ENCODE measurements at places on chromosomes 11 and 22. TPM values are rescaled to one million over a fixed set of nuclear protein-coding genes. Genes with fewer than 3 reads are reported as not detected.

DNA sequence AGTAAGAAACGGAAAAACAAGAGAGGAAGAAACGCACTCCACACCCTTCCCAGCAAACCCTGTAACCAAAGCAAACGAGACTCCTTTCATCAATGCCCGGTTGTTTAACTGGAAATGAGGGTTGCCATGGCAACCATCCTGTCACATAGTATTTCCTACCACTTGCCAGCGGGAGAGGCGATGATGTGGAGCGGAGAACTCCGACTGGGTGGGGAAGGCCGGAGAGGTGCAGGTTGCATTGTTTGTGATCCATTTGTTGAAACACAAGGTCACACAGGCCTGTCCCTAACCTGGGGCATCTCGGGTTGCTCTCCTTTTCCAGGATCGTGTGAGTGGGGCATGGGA, 609.9 kb downstream of the BUD13 start:
- DNase-seq: no peak

GRCh38 chr11:128458321-128458720, 129.0 kb downstream of the ETS1 start:
- no peak for DNase-seq

DNA sequence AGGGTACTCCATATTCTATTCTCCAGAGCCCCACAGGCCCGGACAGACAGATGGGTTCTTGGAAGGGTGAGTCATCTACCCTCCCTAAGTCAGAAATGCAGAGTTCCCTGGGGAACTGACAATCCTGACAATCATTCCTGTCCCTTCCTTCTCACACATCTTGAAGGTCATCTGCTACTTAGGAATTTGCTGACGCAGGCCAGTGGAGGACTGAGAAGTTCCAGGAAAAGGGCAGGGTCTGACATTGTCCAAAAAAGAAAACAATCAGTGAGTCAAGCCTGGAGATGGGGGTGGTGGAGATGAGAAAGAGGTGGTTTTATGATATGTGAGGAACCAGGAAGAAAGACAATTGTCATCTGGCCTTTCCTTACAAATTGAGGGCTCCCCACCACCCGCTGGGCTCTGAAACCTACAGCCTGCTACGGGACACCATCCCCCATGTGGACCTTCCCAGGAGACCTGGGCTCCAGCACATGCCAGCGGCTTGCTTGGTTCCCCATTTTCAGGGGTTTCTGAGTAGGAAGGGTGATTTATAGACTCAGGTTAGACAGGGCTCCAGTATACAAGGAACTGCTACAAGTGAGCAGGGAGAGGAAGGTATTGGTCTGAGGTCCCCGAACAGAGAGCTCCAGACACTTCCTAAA, 12.9 kb downstream of the CD59 start:
- no peak for DNase-seq

DNA sequence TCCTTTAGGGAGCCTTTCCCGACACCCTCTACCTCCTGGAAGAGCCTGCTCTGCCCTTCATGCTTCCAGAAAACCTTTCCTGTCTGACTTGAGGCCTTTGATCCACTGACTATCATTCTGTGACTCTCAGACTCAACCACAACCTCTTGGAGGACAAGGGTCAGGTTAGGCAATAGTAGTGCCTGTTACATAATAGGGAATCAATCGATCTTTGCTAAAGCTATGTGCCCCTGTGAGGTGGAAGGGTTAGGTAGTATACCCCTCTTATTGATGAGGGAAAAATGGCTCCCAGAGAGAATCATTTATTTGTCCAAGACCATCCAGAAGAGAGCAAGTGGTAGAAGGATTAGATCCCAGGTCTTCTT, 16.2 kb downstream of the KCNC1 start:
- DNase-seq: no peak

GRCh38 chr11:78331711-78332110, 85.9 kb downstream of the GAB2 start:
- no peak for DNase-seq

DNA sequence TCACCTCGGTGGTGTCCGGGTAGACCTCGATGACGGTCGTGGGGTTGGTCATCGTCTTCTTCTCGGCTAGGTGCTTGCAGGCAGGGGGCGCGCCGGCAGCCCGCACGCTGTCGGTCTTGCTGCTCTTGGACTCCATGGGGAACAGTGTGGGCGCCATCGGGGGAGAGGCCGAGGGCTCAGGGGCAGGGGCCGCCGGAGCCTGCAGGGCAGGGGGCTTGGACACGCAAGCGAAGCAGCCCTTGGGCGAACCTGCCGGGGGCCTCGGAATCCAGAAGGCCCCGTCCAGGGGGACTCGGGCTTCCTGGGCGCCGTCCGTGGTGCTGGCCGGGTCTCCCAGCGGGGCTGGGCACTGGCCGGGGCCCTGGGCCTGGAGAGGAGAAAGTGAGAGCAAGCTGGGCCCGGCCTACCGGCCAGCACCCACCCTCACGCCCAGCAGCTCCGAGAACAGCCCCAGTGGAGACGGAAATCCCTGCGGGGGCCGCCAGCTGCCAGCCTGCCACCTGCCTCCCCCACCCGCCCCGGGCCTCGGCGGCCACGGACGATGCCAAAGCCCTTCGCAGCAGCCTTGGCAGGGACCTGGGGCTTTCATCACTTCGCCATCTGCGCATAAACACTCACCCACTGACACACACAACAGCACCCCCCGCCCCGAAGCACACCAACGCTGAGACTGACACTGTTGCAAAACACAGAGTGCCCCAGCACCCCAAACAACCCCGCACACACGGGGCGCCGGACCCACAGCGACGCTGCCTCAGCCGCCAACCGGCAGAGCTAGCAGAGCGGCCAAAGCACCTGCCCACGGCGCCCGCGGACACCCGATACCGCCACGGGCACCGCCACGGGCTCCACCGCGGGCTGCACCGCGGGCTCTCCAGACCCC, 2.4 kb downstream of the IFITM10 start:
- DNase-seq: peak; percentile 81

DNA sequence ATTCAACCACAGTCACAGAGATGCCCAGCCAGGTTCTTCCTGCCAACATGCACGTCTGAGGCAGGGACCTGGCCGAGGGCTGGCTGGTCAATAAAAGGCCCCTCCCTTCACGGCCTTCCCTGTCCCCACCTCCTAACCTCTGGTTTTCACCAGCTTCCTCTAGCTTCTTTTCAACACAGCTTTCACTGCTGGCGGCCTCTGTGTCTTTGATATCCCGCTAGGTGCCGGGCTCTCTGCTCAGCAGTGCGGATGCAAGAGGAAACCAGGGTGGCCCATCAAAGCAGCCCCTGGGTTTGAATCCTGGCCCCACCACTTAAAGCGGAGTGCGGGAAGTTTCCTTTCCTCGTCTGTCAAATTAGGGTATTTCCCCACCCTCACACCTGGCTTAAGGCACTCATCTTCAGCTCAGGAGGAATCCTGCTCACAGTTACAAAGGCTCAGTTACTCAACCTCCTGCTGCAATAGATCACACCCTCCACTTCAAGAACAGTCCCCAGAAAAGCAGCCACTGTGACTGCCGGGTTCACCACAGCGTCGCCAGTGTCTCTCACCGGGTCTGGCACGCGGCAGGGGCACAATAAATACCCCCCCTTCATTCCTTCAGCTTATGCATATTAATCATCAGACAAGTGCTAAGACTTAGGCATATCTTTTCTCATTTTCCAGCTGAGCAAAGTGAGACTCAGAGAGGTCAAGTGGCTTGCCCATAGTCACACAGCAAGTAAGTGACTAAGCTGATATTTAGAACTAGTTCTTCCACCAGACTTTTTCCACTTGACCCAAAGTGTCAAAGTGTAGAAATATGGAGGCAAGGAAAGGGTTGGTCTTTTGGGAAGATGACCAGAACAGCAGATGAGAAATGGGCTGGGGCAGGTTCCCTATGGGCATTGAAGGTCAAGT, 45.7 kb downstream of the TXN2 start:
- DNase-seq: no peak

GRCh38 chr11:61918251-61918937, 1.0 kb upstream of the RAB3IL1 start:
- DNase-seq: peak; percentile 69

DNA sequence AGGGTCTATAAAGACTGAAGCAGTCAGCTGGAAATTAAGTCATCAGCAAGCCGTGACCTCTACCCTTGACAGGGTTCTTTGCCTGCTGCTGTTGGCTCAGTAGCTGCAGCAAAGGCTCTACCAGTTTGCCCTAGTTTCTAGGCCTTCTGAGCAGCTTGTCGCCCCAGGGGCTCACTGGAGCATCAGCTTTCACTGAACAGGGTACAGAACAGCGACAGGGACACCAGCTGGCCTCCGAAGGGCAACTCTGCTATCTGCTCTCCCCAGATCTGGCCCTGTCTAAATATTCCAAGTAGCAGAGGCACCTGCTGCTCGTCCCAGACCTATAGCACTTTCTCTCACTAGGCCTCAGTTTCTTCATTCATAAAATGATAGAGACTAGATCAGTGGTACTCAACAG, 42.4 kb downstream of the SMCO4 start:
- no peak for DNase-seq

DNA sequence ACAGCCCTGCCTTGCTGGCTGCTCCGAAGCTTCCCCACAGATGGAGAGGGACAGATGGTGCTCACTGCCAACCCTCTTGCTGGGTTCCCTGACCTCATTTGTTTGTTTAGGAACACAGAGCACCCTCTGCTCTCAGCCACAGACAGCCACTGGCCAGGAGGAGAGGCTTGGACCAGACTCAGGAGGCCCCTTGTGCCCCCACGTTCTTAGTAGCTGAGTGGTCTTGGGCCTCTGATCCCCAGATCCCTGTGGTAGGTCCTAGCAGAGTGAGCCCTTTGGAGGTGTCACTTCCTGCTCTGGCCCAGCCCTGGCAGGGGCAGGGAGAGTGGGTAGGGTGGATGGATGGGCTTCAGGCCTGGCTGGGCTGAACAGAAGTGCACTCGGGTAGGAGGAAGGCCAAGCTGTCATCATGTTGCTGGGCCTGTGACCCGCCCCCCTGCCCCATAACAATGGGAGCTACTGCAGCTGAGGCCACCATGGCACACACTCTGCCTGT, 84.0 kb downstream of the DHCR7 start:
- DNase-seq: no peak

- DNase-seq: no peak
Measured at GRCh38 chr11:1757861-1758610, 5.7 kb downstream of the CTSD start.

GRCh38 chr22:46815132-46815531, 52.7 kb downstream of the TBC1D22A start:
- peak; percentile 72 for DNase-seq

- DNase-seq: peak; percentile 38
Measured at GRCh38 chr11:71563406-71563805, 2.0 kb upstream of the KRTAP5-10 start.

GRCh38 chr22:46984751-46985506, 222.5 kb downstream of the TBC1D22A start:
- peak; percentile 81 for DNase-seq

GRCh38 chr11:118635237-118635591, 27.8 kb downstream of the PHLDB1 start:
- DNase-seq: no peak

DNA sequence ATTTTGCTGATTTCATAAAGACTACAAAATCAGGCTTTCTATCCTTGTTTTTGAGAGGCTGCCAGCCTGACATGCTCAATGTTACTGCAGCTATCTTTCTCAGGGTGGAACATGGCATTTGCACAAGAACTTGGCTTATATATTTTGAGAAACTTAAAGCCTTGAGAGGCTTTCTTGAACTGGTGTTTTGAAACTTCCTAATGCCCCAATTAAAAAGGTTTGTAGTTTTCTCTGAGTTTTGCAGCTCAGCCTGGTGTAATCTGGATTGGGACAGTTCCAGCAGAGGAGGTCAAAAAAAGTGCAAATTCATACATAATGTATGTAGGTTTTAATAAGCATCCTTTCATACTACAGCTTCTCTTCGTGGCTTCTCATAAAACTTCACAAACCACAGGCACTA, 223.4 kb downstream of the FAM76B start:
- DNase-seq: no peak

GRCh38 chr11:112524798-112525197, 264.1 kb upstream of the PLET1 start:
- DNase-seq: no peak

GRCh38 chr11:120188811-120189455, 21.9 kb upstream of the OAF start:
- peak; percentile 47 for DNase-seq

Gene C11orf21
- 1.3 TPM for total RNA-seq

Gene ZNF70
- 7.7 TPM for total RNA-seq

Gene MAJIN
- not detected for total RNA-seq

Gene ABCC8
- 11.4 TPM for total RNA-seq

Gene APOBEC3A
- 5.6 TPM for total RNA-seq

Gene CCDC157
- 0.88 TPM for total RNA-seq

Gene MS4A3
- not detected for total RNA-seq

Gene LARGE2
- total RNA-seq: not detected

Gene VSIG10L2
- 0.14 TPM for total RNA-seq
